Stimulated activated CD4-positive, alpha-beta T cell treated with anti-CD3 and anti-CD28 coated beads, Interleukin-1b, Interleukin-23, amount 100 ng/mL, for 24 hours (primary cell): ENCODE measurements at places on chromosomes 3 and 15.

- no peak for DNase-seq
These were observed 74.8 kb downstream of the AQP9 start for GRCh38 chr15:58212909-58213526.

DNA sequence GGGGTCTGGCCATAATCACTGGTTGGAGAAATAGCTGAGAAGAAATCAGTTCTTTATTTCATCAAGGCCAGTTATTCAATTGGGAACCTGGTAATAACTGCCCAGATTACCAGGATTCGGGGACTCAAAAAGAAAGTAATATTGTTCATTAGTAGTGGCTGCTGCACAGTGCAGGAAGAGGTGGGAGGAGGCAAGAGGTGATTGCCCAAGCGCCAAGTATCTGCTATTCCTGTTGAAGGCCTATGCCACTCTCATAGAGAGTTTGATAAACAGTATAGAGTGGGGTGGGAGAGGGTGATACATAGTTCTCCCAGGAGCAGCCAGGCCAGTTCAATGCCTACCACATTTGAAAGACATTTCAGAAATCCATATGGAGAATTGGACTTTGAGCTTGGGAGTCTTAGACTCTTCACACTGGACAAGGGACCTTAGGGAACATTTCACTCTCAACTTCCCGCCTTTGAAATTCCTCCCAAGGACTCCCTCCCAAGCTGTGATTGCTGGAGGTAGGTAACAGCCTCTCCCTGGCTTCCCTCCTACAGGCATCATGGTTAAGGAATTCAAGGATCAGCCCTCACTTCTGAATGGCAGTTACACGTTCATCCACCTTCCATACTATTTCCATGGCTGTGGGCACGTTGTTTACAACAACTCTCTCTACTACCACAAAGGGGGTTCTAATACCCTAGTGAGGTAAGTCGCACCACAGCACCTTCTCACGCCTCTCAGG is 59.8 kb downstream of the GLDN start:
- no peak for DNase-seq

GRCh38 chr3:112635674-112636073 is 5.3 kb downstream of the CCDC80 start:
- no peak for DNase-seq

- no peak for DNase-seq
These were observed 2.1 kb upstream of the PARP14 start for GRCh38 chr3:122678506-122678905.

- no peak for DNase-seq
These were observed 24.9 kb downstream of the DUOX2 start for GRCh38 chr15:45088801-45089711.

DNA sequence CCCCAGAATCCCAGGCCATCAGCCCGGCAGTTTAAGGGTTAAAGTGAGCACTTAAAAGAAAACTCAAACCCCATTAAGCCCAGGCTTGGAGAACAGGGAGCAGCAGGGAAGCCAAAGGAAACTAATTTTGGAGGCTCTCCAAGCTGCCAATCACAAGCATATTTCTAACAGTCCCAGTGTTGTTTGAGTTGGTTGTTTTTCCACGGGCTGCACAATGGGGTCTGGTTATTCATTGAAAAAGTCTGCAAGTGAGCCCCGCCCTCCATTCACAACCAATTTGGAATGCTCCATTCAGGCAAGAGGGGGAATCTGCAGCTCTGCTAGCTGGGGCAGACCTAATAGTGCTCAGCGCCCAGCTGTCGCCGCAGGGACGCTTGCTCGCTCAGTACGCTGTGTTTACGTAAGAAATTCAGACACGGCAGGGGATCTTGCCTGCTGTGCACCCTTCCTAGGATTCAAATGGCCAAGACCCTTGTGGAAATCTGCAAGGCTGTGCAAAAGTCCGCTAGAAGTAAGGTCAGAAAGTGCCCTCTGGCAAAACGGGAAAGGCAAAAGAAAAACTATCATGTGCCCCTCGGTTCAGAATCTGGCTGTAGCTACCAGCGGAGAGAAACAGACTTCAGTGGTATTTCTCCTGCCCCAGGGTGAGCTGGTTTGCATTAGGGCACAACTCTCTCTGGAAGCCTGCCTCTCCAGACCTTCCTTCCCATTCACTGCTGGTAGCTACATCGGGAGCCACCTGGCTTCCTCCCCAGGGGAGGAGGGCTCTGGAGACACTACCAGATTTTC is 11.0 kb downstream of the ETV5 start:
- DNase-seq, result no peak

- no peak for DNase-seq
These were observed 586 bp downstream of the LRRK1 start for GRCh38 chr15:100919481-100920405.

DNA sequence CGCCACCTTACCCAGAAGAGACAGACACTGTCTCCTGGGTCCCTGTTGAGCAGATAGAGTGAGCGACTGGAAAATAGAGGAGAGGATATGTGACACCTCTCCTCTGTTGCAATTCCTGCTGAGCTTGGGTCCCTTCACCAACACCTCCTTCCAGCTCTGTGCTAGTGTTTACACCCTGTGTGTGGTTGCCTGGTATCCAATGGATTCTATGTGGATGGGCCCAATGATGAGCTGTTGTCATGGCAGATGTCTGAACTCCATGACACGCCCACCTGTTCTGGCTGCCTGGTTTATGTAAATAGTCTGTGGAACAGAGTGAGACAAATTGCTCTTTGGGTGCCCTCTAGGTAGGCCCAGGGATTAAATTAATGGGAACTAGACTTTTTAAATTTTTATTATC is 23.7 kb downstream of the RBM5 start:
- DNase-seq, result no peak

DNA sequence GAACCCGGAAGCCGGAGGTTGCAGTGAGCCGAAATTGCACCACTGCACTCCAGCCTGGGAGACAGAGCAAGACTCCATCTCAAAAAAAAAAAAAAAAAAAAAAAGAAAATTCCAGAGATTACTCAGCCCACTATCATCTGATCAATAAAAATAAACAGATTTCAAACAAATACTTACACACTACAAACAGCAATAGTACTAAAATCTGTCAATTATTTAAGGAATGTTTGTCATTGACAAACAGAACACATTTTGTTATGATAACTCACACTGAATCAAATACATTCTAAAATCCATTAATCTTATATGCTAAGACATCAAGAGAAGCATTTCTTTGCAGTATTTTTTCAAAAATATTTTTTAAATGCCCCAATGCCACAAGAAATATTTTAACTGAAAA is 7.6 kb downstream of the MYO9A start:
- no peak for DNase-seq
